GM12878 (cell line): ENCODE measurements at places on chromosomes 6 and 20.

DNA sequence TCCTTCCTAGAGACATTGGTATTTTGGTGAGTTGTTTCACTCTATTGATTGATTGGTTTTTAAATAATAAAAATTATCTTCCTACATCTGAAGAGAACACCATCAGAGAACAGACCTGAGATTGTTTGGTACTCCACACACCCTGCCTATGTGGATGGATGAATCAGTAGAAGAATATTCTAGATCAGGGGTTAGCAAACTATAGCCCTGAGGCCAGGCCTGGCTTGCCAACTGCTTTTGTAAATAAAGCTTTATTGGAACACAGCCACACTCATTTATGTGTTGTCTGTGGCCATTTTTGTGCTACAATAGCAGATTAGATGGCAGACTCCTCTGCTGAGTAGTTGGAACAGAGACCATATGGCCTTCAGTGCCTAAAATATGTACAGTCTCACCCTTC is 139.6 kb upstream of the INSM1 start:
- no peak for DNase-seq

- no peak for DNase-seq
These were observed 31.1 kb downstream of the NFYA start for GRCh38 chr6:41103847-41104246.

- DNase-seq: no peak
These were observed 64.7 kb downstream of the ARHGAP18 start for GRCh38 chr6:129645106-129645829.

GRCh38 chr6:165988302-165988756 is 179.3 kb downstream of the TBXT start:
- DNase-seq: no peak

DNA sequence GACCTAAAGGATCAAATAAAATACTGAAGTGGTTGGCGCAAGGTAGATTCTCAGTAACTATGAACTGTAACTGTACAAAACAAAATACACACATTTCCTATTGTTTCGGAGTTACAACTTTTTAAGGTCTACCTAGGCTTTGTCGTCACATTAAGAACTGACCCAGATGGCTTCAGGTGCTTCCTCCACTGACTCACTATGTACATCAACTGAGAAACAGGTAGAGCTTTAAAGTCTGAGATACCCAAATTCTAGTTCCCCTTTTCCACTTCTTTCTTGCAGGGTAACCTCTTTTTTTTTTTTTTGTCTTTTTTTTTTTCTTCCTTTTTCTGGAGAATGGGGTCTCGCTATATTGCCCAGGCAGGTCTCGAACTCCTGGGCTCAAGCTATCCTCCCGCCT is 5.5 kb downstream of the SNRPB start:
- no peak for DNase-seq

DNA sequence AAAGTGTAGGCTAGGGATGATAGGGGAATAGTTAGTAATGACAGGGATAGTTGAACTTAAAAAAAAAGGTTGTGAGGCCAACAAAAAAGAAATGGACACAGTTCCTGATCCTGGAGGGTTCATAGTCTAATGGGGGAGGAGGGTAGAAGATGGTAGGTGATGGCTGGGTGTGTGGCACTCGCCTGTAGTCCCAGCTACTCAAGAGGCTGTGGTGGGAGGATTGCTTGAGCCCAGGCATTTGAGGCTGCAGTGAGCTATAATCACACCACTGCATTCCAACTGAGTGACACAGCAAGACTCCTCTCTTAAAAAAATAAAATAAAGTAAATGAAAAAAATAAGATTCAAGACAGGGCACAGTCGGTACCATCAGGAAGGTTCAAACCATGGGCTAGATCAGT is 2.4 kb upstream of the MICB start:
- DNase-seq: no peak

DNA sequence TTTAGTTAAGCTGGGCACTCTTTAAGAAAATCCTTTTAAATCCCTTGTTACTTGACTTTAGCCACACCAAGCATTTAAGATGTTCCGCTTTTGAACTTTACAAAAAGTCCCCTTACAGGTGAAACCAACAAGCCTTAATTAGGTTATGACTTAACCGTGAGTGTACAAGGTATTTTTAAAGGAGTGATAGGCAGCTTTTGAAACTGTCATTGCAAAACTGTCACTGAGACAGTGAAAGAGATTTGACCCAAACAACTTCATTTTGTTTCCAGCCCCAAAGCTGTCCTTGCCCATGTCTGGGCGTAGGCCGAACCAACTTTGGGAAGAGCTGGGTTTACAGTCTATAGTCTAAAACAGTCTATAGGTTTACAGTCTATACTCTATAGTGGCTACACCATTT is 305.4 kb downstream of the FARS2 start:
- peak; percentile 79 for DNase-seq

GRCh38 chr20:34143951-34144350 is 31.9 kb upstream of the EIF2S2 start:
- DNase-seq: no peak

DNA sequence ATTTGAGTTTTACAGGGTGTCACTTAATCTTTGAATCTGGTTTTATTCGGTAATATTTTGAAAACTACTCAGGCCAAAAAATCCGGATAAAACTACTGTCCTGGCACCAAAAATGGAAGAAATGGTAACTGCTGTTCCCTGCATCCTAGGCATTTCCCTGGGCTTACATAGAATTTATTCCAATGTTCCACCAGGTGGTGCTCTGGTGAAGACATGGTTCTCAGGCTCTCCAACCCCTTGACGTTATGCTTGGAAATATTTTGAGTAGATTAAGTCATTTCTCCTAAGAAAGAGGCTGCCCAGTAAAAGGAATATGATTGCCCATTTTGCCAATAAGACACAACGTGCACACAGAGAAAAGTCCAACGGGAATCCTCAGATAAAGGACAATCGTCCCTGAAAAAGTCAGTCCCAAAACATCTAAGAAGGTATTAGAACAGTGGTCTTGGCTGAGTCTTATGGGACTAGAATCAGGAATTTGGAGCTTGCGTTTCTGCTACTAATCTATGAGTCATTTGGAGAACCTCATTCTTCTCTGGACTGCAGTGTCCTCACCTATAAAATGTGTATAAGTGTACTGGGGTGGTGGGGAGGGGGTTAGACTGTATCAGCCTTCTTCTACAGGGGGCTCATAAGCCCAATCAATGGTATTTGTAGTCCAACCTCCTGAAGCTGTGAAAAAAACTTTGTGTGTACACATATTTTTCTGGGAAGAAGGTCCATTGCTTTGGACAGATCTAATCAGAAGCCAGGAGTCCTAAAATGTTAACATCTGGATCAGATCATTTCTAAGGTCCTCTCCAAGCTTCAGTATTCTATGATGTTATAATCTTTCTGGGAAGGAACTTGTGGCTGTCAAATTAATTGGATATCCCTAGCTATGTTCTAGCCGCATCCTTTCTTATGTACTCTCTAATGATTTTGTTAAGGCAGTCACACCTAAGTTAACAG is 131.0 kb upstream of the BMP2 start:
- DNase-seq: no peak

- no peak for DNase-seq
These were observed 104.9 kb downstream of the SNX5 start for GRCh38 chr20:17863577-17864292.

GRCh38 chr20:29314294-29314693 is 1943.2 kb upstream of the DEFB115 start:
- no peak for DNase-seq

- no peak for DNase-seq
These were observed 169.1 kb upstream of the CDYL start for GRCh38 chr6:4606821-4607704.

GRCh38 chr20:40565682-40566040 is 123.4 kb downstream of the MAFB start:
- no peak for DNase-seq

- DNase-seq: no peak
These were observed 469.0 kb upstream of the RNF217 start for GRCh38 chr6:124493259-124493658.

DNA sequence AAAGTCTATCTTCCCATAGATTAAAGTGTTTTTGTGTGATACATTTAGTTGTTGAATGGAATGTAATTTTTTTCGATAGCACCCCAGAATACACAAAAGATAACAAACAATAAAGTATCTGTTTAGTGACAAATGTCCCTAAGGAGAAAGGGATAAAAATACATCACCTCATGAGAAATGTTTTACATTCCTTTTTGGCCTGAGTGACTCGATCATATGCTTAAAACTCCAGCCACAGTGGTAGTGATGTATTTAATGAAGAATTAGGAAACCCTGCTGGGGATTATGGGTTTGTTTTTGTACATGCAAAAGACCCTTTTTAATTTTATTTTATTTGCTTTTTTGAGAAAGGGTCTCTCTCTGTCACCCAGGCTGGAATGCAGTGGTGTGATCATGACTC is 4.3 kb upstream of the SGK1 start:
- no peak for DNase-seq

DNA sequence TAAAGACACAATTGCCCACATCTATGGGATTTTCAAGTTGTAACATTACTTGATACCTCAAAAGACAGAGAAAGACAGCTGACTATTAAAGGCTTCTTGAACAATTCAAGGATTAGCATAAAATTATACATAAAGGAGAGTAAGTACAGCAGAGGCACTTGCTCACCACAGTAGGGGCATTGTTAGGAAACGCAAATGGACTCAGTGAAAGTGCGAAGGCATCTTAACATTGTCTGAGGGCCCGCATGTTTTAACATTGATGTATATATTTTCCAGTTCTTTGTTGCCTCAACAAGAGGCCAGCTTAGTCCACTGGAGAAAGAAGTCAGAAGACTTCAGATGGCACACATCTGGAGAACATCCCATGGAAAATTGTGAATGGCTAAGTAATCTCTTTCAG is 115.4 kb downstream of the SIM1 start:
- no peak for DNase-seq

DNA sequence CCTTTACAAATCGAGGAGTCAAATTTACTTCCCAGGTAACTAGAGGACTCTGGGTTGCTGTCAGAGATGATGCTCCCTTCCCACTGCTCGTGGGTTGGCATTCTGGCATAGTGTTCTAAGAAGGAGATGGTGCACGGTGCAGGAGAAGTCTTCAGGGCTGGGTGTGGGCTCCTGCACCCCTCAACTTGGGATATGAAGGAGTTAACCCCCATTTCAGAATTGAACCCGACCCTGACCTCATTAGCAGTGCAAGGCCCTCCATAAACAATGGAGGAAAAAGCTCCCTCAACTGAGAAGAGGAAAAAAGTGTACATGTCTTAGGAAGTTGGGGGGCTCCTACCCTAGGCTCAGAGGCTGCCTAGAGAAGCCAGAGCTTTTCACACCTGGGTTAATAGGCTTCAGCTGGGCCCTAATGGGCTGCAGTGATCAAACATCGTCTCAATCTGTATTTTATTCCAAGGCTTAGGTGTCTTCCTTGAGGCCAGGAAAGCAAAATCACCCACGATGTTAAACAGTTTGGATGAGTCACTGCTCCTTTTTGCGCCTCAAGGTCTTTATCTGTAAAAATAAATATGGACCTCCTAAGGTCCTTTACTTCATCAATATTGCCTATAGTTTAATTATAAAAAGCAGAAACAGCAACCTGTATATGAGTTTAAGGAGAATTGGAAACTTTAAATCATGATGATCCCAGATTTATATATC is 29.4 kb downstream of the TFAP2B start:
- no peak for DNase-seq

GRCh38 chr20:62696434-62696957 is 12.1 kb upstream of the NTSR1 start:
- DNase-seq: peak; percentile 25

DNA sequence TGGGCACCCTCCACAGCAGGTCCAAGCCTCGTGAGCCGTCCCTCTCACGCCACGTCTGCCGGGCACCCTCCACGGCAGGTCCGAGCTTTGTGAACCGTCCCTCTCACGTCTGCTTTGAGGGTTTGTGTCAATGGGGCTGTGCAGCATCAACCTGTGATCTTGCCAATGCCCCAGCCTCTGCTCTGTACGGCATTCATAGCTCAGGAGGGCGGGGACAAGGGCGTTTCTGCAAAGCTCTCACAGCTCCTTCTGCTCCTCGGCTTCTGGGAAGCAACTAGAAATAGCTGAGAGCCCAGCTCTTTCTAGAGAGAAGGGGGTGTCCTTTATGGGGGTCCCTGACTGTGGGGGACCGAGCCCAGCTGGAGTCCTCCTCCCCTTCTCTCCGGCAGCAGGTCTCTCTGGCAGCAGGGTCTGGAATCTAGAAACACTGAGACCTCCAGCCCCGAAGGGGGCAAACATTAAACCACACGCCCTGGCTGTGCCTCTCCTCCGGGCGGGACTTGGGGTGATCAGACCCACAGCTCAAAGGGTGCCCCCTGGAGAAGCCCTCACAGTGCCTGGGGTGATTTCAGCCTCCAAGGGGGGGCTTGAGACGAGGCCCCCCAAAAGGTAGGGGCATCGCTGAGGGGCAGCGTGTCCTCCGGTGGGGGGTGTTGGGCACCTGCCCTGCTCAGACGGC is 41.2 kb upstream of the CHRNA4 start:
- no peak for DNase-seq

DNA sequence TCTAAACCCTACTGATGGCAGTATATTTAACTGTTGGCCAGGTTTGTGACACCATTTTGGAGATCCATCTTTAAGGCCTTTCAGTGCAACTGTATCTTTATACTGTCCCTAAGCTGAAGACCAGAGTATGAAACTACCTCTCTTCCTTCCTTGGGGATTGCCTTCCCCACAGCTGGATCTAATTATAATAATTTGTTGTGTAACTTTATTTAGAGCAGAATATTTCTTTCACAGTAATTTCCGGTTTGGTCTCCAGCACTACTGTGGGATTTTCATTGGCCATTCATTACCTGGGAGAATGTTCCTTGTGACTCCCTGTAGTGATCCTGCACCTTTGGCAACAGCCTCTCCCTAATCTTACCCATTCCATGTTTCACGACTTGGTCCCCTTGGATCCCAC is 75.2 kb downstream of the AKAP7 start:
- no peak for DNase-seq

- no peak for DNase-seq
These were observed 990 bp downstream of the BPI start for GRCh38 chr20:38304845-38305447.

DNA sequence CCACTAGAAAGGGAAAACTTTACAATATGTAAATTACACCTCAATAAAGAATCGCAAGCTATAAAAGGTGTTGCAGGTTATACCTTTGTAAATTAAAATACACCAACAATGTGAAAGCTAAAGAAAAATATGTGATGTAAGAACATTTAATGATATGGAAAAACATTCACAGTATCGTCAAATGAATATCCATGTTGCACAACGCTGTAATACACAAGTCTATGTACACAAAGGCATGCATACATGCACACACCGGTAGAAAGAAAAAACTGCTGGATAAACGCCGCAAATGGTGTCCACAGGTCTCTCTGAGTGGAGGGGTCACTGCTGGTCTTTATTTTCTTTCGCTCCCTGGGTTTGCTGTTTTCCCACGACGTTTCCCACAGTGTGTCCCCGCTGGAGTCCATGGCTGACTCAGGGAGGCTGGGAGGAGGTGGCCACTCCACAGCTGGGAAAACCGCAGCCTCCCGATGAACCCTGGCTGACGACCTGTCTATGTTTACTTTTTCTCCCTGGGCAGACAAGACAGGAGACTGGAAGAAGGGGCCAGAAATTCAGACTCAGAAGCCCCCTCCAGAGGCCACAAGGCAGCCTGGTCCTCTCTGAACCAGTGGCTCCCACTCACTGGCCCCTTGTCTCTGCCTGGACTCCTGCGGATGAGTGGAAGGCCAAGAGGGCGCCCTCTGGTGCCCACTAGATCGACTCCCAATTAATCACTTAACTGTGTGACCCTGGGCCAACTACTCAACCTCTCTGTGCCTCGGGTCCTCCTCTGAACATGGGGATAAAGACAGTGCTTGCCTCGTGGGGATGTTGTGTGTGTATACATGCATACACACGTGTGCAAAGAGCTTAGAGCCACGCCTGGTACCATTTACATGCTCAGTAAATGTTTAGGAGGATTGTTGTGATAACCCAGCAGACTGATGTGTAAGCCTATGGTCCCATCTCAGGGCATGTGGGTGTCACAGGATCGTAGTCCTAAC is 12.8 kb upstream of the BPI start:
- DNase-seq: no peak
